ENCODE measurements at places on chromosomes 3 and 15. TPM values are rescaled to one million over a fixed set of nuclear protein-coding genes. Genes with fewer than 3 reads are reported as not detected.

CCDC39 gene
- total RNA-seq = 0.32 TPM

- DNase-seq = no peak
- no peaks in the 10 kb centered on the region for H3K4me1 ChIP-seq
- no peaks in the 10 kb centered on the region for H3K27me3 ChIP-seq
These were observed 3.5 kb upstream of the PARP16 start for GRCh38 chr15:65290228-65290627.

DNA sequence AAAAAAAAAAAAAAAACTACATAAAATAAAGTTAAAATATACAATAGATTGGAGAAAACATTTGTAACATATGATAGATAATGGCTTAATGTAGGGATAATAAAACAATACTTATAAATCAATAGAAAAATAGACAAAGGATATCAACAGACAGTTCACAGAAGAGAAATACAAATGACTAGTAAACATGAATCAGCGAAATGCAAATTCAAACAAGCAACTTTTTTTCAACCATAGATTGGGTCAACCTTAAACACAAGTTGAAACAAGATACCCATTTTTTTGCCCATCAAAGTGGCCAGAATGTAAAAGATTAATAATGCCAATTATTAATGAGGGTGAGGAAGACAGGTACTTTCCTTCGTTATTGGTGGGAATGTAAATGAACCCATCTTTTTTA lies 59.9 kb downstream of the ABHD2 start:
- no peaks in the 10 kb centered on the region for H3K27me3 ChIP-seq
- no peak for DNase-seq
- H3K36me3 ChIP-seq = no peaks in the 10 kb centered on the region
- H3K4me1 ChIP-seq = no peaks in the 10 kb centered on the region
- no peak overlapping the region for H3K27ac ChIP-seq

MKRN2OS gene
- not detected for total RNA-seq

DNA sequence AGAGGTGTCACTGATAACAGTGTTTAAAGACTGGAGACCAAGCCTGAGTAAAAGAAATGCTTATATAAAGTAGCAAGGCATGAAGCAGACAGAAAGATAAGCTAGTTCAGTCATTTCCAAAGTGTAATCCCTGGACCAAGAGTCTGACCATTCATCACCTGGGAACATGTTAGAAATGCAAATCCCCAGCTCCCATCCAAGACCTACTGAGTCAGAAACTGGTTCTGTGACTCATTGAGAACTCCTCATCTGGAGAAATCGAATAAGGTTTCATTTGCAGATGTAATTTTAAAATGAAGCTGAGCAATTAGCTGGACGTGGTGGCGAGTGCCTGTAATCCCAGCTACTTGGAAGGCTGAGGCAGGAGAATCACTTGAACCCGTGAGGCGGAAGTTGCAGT lies 473.9 kb upstream of the UBE2E2 start:
- no peak for DNase-seq
- H3K4me3 ChIP-seq = no peak overlapping the region
- H3K27me3 ChIP-seq = no peaks in the 10 kb centered on the region

GRCh38 chr3:18027161-18027939 lies 284.9 kb upstream of the TBC1D5 start:
- no peak overlapping the region for H3K4me3 ChIP-seq
- no peak overlapping the region for H3K27ac ChIP-seq
- H3K27me3 ChIP-seq = no peaks in the 10 kb centered on the region
- no peaks in the 10 kb centered on the region for H3K4me1 ChIP-seq

DNA sequence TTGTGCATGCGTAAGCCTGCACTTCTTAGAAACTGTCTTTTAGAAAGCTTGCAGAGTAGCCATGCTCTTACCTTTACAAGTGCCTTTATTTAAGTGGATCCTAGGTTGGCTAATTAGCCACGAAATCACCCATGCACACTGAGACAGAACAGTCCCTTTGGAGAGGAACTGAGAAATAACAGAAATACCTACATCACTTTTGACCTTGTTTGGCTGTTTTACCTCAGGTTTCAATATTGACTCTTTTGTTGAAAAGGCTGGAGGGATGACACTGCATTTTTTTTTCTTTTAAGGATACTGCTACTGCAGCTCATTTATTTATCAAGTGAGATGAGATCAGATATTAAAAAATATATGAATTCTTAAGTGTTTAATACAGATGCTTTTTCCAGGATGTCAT lies 155.6 kb upstream of the GOLIM4 start:
- H3K27ac ChIP-seq = no peak overlapping the region
- no peaks in the 10 kb centered on the region for H3K4me1 ChIP-seq

DNA sequence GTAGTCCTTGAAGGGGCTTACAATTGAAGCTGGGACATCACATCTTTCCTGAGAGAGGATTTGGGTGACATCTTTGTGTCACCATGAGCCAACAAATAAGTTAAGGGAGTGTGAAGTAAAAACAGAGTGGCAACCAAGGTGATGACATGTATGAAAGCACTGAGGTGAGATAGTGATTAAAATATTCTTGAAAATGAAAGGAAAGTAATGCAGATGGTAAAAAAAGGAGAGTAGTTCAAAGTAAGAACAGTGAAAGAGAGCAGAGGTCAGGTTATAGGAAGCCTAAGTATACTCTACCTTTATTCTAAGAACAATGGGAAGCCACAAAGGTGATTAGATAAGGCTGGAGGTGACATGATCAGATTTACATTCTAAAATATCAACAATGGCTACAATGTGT lies 486.1 kb downstream of the DIPK2A start:
- no peaks in the 10 kb centered on the region for H3K27me3 ChIP-seq
- DNase-seq = no peak
- H3K27ac ChIP-seq = no peak overlapping the region

- H3K27ac ChIP-seq = peak overlapping the region; percentile 90
- H3K4me1 ChIP-seq = peaks cover 44% of the 10 kb centered on the region
- no peaks in the 10 kb centered on the region for H3K27me3 ChIP-seq
- peak overlapping the region; percentile 5 for H3K4me3 ChIP-seq
- no peaks in the 10 kb centered on the region for H3K36me3 ChIP-seq
These were observed 8.7 kb downstream of the SEMA3F start for GRCh38 chr3:50163572-50164455.

GRCh38 chr3:195466251-195466650 lies 23.4 kb upstream of the ACAP2 start:
- H3K27ac ChIP-seq = no peak overlapping the region
- no peaks in the 10 kb centered on the region for H3K36me3 ChIP-seq
- H3K4me3 ChIP-seq = no peak overlapping the region
- no peak for DNase-seq

- H3K4me3 ChIP-seq = no peak overlapping the region
- DNase-seq = no peak
- no peaks in the 10 kb centered on the region for H3K27me3 ChIP-seq
These were observed 13.3 kb upstream of the CHRNB4 start for GRCh38 chr15:78654272-78654671.

DNA sequence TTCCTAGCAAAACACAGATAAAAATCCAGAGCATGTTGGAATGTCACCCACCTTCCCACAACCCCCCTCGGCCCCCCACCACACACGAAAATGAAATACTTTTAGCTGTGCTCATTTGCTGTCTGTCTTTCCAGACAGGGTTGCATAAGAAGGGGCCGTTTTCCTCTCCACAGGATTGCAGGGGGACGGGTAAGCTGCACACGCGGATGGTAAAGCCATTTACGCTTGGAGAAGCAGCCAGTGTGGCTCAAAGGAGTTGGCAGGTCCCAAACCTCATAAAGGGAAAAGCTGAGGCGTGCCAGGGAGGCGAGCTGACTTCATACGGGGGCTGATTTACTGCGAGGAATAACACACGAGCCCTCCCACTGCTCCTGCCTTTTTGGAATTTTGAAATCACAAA lies 47.4 kb upstream of the ITGA11 start:
- H3K4me1 ChIP-seq = no peaks in the 10 kb centered on the region
- H3K36me3 ChIP-seq = no peaks in the 10 kb centered on the region
- H3K27me3 ChIP-seq = no peaks in the 10 kb centered on the region
- peak overlapping the region; percentile 9 for H3K27ac ChIP-seq
- DNase-seq = no peak

GRCh38 chr3:166783206-166783605 lies 596.9 kb downstream of the ZBBX start:
- no peak overlapping the region for H3K27ac ChIP-seq
- no peak overlapping the region for H3K4me3 ChIP-seq
- no peaks in the 10 kb centered on the region for H3K27me3 ChIP-seq
- no peak for DNase-seq

DNA sequence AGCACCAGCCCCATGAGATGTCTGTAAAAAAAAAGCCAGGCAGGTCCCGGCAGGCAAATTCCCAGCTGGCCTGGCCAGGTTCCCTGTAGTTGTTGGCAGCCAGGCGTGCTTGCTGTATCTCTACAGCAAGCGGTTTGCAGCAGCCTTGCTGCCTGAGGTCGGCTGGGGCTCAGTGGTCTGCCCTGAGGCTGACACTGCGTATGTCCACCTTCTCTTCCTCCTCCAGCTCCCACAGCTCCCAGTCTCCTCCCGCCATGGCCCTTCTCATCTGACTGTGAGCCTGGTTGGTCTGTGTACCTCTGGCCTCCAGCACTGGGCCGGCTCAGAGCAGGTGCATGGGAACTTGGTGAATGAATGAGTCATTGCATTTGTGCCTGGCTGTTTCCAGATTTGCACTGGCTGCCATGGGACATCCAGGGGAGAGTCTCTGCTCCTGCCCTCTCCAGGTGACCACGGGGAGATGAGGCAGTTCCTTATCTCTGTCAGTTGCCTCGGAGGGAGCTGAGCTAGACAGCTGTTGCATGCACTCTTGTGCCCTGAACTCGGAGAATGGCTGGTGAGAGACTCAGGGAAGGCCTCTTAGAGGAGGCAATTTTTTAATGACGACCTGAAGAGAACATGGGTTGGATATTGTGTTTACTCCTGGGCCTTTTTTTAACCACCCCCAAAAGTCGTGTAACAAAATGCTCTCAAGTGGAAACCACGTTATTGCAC lies 43.0 kb downstream of the SPSB4 start:
- H3K4me3 ChIP-seq = no peak overlapping the region
- H3K36me3 ChIP-seq = no peaks in the 10 kb centered on the region
- no peak for DNase-seq
- H3K27me3 ChIP-seq = no peaks in the 10 kb centered on the region

WDR48 gene
- total RNA-seq = 32.8 TPM

GRCh38 chr3:14980689-14981088 lies 33.3 kb downstream of the NR2C2 start:
- H3K27ac ChIP-seq = no peak overlapping the region
- no peak overlapping the region for H3K4me3 ChIP-seq
- no peaks in the 10 kb centered on the region for H3K4me1 ChIP-seq
- no peaks in the 10 kb centered on the region for H3K27me3 ChIP-seq

AP3B2 gene
- 4.6 TPM for total RNA-seq

- no peaks in the 10 kb centered on the region for H3K4me1 ChIP-seq
- no peaks in the 10 kb centered on the region for H3K27me3 ChIP-seq
- H3K36me3 ChIP-seq = no peaks in the 10 kb centered on the region
- DNase-seq = no peak
These were observed 203.5 kb upstream of the NANOGP8 start for GRCh38 chr15:35288580-35288979.

GNAT1 gene
- not detected for total RNA-seq

MINAR1 gene
- 0.66 TPM for total RNA-seq

CRYGS gene
- 4.2 TPM for total RNA-seq

LEKR1 gene
- total RNA-seq = 1.6 TPM

DNA sequence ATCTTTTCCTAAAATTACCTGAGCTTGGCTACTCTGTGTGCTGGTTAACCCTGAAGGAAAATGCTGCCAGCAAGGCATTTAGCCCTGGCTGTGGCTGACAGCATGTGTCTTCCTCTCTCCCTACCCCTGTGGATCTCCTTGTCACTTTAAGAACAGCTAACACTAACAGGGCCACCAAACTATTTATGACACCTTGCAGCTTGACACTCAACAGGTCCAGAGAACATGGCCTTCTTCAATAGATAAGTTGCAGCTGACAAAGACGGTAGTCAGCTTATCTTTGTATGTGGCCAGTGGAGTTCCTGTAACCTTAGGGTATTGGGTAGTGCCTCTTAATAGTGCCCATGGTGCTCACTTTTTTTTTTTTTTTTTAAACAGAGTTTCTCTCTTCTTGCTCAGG lies 32.0 kb upstream of the COPB2 start:
- H3K4me3 ChIP-seq = no peak overlapping the region
- H3K27me3 ChIP-seq = no peaks in the 10 kb centered on the region
- no peaks in the 10 kb centered on the region for H3K4me1 ChIP-seq
- no peaks in the 10 kb centered on the region for H3K36me3 ChIP-seq
- no peak overlapping the region for H3K27ac ChIP-seq

DNA sequence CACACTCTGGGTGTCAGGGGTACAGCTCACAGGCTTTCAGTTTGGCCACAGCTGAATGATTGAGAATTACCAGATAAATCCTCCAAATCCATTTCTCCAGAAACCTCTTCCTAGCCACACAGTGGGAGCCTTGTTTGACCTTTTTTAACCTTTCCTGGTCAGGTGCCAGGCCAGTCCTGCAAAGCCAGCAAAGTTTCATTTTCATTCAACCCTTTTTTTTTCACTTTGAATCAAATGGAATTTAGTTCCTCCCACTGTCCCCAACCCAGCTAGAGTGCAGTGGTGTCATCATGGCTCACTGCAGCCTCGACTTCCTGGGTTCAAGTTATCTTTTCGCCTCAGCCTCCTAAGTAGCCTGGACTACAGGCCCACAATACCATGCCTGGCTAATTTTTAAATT lies 67.8 kb downstream of the NSUN3 start:
- H3K36me3 ChIP-seq = no peaks in the 10 kb centered on the region
- no peak overlapping the region for H3K4me3 ChIP-seq
- DNase-seq = no peak
- H3K27me3 ChIP-seq = no peaks in the 10 kb centered on the region
- no peaks in the 10 kb centered on the region for H3K4me1 ChIP-seq

- DNase-seq = no peak
- no peak overlapping the region for H3K27ac ChIP-seq
- H3K36me3 ChIP-seq = no peaks in the 10 kb centered on the region
- H3K4me1 ChIP-seq = no peaks in the 10 kb centered on the region
- H3K27me3 ChIP-seq = no peaks in the 10 kb centered on the region
These were observed 19.5 kb upstream of the PXYLP1 start for GRCh38 chr3:141212101-141212500.

- no peak for DNase-seq
- H3K36me3 ChIP-seq = no peaks in the 10 kb centered on the region
- H3K4me3 ChIP-seq = no peak overlapping the region
- H3K4me1 ChIP-seq = peaks cover 6% of the 10 kb centered on the region
- H3K27me3 ChIP-seq = no peaks in the 10 kb centered on the region
These were observed 41.9 kb downstream of the SMAD6 start for GRCh38 chr15:66743703-66744536.

GRCh38 chr15:93422476-93422875 lies 333.5 kb upstream of the RGMA start:
- DNase-seq = no peak
- H3K4me3 ChIP-seq = no peak overlapping the region
- H3K36me3 ChIP-seq = no peaks in the 10 kb centered on the region
- H3K27me3 ChIP-seq = no peaks in the 10 kb centered on the region
- H3K4me1 ChIP-seq = no peaks in the 10 kb centered on the region

C2CD4A gene
- total RNA-seq = 0.66 TPM

DNA sequence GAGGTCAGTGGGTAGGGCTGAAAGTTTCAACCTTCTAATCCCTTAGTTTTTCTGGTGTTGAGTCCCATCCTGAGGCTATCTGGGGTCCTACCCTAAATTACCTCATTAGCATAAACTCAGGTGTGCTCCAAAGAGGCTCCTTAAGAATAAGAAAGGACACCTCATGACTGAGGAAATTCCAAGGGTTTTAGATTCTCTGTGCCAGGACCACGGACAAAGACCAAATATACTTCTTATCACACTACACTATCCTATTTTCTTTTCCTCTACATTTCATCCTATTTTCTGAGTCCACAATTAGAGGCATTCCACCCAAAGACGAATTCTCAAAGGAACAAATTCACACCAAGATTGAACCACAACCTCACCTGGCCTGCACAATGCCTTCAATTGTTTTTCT lies 9.8 kb upstream of the THSD4 start:
- H3K4me3 ChIP-seq = no peak overlapping the region
- H3K27ac ChIP-seq = no peak overlapping the region
- H3K36me3 ChIP-seq = no peaks in the 10 kb centered on the region

- no peak for DNase-seq
- no peaks in the 10 kb centered on the region for H3K36me3 ChIP-seq
- H3K27ac ChIP-seq = no peak overlapping the region
These were observed 353.6 kb downstream of the SHQ1 start for GRCh38 chr3:72494626-72495025.

Measured in breast epithelium (tissue), 4 donors.